Kidney capillary endothelial cell (primary cell): ENCODE measurements at places on chromosomes 2 and 18.

- DNase-seq = no peak
Observed at GRCh38 chr18:60024345-60024744, 124.5 kb downstream of the PMAIP1 start.

DNA sequence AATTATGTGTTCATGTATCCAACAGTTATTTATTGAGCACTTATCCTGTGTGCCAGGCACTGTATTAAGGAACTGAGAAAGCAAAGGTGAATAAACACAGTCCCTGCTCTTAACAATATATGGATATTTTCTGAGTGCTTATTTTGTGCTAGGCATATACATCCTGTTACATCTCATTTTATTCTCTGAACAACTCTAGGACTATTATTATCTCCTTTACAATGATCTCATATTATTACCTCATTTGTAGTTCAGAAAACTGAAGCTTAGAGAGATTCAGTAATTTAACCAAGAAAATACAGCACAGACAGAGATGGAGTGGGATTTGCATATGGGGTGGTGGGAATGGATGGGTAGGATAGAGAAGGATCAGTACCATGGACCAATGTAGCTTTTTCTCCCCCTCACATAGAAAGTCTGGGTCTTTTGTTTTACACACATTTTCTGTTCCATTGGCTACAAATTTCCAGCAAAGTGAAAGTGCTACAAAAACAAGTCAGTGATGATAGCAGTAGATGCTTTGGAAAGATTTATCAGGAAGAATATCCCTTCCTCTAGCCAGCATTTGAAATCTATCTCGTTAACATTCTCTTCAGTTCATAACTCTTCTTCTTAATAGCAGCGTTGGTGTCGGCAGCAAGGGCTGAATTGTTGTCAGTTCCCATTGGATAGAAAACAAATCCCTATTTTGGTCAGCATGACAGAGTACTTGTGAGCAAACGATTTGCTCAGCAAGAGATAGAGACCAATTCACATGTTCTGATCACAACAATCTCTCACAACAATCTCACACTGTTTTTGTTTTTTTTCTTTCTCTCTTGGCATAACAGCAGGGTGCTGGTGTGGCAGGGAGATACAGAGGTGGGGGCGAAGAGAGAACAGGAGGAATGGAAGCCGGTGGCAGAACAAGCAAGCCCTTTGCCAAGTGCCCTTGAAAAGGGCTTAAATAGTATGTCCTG, 102.2 kb upstream of the KCTD1 start:
- DNase-seq = no peak

- no peak for DNase-seq
Observed at GRCh38 chr2:28049899-28050298, 159.4 kb downstream of the BABAM2 start.

- no peak for DNase-seq
Observed at GRCh38 chr2:210199854-210200253, 25.4 kb downstream of the ACADL start.

DNA sequence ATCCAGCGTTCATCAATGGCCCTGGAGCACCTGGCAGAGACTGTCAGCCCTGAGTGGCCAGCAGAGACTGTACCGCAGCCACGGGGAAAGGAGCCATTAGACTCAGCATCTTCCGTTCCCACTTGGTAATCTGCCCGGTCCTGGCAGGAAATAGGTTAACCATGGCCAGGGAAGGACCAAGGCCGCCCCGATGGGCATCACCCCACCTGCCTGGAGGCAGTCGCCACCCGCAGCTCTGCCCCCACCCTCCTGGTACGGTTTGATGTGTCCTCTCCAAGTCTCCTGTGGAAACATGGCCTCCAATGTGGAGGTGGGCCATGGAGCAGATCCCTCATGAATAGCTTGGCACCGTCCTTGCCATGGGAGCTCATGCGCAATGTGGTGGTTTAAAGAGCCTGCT, 75.3 kb downstream of the RTP5 start:
- DNase-seq = no peak

- no peak for DNase-seq
Observed at GRCh38 chr2:10964052-10964790, 52.5 kb downstream of the KCNF1 start.

DNA sequence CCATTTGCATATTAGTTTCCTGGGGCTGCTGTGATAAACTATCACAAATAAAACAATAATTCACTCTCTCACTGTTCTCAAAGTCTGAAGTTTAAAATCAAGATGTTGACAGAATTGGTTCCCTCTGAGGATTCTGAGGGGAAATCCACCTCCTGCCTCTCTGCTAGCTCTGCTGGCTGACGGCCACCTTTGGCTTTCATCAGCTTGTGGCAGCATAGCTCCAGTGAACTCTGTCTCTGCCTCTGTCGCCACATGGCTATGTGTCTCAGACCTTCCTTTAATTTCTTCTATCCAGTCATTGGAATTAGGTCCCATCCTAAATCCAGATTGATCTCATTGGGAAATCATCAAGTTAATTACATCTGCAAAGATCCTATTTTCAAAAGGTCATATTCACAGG, 38.9 kb upstream of the TRIM43 start:
- DNase-seq = no peak

GRCh38 chr2:160568856-160569255, 75.2 kb upstream of the RBMS1 start:
- DNase-seq = no peak

DNA sequence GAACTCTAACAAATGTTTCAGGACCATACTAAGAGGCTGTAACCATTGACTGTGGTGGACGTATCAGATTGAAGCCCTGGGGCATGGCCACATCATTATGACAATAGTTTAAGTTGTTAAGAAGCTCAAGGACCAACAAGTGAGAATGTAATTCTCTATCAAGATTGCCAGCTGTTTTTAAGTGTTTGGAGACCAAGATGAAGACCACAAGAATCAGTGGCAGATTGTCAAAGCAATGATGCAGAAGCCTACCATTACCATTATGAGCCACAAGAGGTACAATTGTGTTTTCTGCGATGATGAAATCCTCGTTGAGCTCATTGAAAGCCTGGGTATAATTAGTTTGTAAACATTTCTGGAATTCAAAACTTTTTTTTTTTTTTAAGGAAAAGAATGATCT, 261.1 kb upstream of the ZEB2 start:
- DNase-seq = no peak

DNA sequence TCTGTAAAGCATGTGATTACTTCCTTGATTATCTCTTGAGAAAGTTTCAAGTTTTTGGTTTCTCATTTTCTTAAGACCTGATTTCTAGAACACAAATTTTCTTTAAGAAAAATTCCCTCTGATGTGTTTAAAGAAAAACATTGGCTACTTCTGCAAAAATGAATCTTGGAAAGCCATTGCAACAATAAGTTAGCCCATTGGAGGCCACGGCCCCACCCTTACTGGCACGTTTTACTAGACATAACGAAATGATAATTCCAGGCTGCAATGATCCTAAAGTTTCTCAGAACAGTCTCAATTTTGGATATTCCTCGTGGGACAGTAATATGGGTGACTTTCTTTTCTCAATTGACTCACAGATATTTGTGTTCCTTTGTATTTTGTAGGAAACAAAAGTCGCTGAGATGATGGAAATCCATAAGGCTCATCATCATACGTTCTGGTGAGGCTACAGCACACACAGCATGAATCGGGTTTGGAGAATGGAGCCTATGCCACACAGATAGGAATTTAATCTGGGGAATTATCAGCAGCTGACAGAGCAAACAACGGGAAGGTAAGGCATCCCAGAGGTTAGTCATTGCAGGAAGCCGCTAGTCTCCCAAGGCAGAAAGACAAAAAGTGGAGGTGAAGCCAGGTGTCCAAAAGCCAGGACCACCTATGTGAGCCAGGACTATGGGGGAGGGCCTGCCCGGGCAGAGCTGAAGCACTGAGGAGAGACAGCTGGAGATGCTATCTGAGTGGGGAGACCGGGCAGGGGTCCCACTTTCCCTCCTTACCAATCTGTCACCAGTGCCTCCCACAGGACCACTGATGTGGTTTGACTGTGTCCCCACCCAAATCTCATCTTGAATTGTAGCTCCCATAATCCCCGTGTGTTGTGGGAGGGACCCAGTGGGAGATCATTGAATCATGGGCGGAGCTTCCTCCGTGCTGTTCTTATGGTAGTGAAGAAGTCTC, 35.9 kb downstream of the SOWAHC start:
- no peak for DNase-seq

DNA sequence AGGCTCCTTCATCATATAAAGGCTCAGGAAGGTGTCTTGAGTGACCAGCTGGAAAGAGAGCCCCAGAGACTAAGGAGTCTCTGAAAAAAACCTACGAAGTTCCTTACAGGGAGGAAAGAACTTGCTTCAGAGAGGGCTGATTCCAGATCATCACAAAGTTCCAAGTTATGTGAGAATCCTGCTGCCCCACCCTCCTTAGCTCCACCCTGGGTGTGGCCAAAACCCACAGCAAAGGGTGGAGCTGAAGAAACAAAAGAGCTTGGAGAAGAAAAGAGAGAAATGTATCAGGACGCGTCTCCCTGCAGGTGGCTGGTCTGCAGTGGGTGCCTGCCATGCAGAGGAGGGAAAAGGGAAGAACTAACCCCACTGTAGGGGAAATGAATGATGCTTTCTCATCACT, 32.8 kb upstream of the ZNF396 start:
- no peak for DNase-seq

- no peak for DNase-seq
Observed at GRCh38 chr2:28314968-28315367, 77.7 kb upstream of the FOSL2 start.

DNA sequence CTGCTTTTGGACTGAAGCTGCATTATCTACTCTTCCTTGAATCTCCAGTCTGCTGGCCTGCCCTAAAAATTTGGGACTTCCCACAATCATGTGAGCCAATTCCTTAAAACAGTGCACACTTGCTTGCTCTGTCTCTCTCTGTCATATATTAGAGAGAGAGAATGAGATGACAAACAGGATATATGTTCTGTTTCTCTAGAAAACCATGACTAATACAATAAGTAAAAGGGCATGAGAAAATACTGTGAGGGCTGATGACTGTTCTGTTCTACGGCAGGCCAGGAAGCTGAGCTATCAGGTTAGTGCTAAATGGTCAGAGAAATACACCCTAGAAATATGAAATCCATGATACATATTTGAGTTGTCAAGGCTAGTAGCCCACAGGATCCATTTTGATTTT, 1896.8 kb upstream of the CELF4 start:
- DNase-seq = peak; percentile 61

DNA sequence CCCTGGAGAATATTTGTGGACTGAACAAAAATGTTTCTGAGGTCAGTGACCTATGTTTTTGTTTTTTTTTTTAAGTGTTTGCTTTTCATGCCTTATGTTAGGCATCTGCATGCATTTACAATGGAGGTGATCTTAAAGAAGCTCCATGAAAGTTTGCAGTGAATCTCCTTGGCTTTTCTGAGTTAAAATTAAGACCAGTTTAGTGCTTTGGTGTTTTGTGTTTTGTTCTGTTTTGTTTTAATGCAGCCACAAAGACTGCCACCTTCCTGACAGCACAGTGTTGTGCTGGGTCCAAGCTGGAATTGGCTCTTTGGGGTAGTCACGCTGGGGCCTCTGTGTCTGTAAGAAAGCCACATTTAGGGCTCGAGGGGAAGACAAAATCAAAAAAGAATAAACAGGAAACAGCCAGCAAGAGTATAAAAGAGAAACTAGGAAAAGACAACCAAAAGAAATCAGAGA, 396.2 kb downstream of the ARHGAP15 start:
- DNase-seq = no peak

GRCh38 chr2:143284087-143284675, 155.0 kb downstream of the ARHGAP15 start:
- DNase-seq = peak; percentile 28

DNA sequence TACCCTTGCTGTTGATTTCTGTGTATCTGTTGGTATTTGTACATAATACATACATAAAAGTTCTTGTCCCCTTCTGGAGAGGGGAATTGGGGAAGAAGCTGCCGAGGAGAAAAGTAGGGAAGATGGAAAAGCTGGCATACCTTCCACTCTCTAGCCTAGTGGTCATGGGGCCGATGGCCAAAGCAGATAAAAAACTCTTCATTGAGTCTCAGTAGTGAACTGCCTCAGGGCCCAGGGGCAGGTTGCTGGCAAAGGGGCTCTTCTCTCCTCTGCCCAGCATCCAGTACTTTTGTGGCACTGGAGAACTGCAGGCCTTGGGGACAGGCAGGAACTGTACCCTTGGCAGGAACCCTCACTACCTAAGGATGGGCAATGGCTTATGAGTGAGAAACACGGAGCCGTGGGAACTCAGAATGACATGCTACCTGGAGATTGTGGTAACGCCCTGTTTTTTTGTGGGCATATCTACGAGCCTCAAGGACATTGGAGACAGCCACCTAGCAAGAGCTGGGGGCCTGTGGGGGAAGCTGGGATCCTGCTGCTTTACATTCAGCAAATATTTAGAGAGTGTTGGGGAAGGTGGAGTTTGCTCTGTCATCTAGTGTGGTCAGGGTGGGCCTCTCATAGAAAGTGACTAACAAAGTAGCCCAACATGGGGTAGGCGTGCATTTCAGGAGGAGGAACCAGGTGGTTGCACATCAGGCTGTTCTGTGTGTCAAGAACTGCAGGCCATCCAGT, 22.6 kb upstream of the ITGB6 start:
- DNase-seq = no peak

DNA sequence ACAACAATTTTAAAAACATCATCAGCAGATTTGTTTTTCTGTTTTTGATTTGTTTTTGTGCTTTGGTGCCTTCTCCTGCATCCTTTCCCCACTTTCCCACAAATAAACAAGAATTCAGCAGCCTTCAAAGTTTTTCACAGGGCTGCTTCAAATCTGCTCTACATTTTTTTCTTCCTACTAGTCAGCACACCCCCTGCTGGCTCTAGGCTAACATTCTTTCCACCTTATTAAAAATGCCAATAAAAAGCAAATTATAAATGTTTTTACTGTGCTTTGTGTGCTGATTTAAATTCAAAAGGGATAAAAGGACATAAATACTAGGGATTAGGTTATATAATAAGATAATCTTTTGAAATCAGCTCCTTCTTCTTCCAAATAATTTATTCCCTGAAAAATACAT, 6.2 kb upstream of the CNTNAP5 start:
- DNase-seq = no peak

GRCh38 chr2:63425606-63426005, 162.7 kb downstream of the WDPCP start:
- DNase-seq = no peak

GRCh38 chr2:4066217-4066616, 362.8 kb downstream of the DCDC2C start:
- DNase-seq = no peak

- no peak for DNase-seq
Observed at GRCh38 chr2:222545823-222546795, 109.8 kb downstream of the FARSB start.

DNA sequence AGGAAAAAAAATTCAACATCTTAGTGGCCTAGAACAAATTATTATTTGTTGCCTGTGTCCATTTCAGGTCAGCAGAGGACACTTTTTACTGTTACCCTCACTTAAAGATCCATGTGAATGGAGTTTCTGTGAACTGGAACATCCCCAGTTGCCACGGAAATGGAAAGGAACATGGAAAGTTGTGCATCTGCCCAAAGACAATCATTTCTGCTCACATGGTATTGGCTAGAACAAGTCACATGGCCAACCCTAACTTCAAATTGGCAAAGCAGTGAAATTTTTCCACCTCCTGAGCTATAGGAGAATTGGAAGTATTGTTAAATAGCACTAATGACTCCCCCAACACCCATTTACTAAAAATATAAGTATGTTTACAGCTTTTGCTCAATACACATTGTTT, 71.2 kb upstream of the CCBE1 start:
- DNase-seq = no peak
